HuH-7.5 (cell line): ENCODE measurements at places on chromosomes 7 and 10.

DNA sequence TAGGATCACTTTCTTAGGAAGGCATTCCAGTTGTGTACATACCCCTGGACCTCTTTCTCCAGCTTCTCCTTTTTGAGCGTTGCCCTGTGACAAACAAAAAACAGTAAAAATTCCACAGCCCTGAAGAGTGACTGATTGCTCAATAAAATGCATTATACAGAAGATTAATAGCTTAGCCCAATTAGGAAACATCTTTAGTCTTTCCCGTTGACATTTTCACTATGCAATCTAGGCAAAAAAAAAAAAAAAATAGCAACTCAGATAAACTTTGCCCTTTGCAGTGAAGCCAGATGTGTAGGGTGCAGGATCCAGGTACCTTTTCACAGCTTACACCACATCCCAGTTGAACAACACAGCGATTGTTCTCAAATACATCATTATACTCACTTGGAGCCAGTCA is 17.9 kb downstream of the COL28A1 start:
- DNase-seq = no peak

DNA sequence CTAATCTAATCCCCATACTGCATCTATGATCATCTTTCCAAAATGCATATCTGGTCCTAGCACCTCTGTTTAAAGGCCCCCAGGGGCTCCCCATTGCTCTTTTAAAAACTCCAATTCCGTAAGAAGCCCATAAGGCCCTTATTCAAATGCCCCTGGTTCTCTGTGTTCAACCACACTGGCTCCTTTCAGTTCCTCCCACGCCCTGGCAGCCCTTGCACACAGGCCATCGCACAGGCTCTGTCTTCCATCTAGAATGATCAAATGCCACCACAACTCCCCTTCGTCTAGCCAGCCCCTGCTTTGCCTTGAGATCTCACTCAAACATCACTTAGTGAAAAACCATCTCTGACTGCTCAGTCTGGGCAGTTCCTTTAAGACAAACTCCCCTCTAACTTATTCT is 112.9 kb upstream of the LYZL2 start:
- no peak for DNase-seq

DNA sequence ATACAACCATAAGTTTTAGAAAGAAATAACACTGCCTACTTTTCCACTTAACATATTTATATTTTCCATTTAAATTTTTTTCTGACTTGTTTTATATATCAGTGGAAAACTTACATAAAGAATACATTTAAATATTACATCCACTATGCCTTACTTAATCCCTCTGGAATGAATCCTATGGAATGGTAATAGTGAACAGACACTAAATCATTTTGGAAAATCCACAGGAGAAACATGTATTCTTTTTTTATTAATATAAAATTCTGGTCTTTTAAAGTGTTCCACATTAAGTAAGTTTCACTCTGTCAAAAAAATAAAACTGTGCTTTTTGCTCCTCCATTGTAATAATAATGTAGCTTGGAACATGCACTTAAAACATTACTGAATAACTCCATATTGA is 236.8 kb upstream of the LRRN3 start:
- DNase-seq = no peak

DNA sequence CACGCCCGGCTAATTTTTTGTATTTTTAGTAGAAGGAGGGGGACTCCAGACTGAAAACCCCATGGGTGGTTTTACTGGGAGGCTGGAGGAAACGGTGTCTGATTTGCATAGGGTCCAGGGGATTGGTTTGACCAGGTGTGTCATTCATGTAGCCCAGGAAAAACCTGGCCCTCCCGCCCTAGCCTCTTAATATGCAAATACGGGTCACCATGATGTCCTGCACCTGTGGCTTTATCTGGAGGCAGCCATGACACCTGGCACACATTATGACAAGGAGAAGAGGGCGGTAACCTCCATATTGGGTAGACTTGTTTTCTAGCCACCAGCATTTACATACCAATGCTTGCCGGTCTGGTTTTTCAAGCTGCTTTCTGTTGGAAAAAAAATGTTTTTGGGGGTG is 68.0 kb downstream of the TRIL start:
- DNase-seq = no peak

DNA sequence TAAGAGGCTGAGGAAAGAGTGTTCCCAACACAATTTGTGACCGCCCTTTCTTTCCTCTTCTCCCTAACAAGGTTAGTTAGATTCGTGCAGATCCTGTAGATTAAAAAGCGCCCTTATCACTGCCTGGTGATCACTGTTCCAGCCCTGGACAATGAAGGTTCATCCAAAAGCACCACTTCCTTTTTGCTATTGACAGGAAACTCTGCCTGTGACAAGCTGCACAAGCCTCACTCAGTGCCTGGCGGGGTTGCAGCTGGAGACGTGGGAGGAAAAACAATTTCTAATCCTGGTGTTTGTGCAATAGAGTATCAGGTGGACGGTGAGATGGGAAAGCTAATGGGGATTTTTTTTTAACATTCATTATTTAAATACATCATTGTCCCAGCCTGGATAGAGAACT is 105.9 kb upstream of the CAV2 start:
- no peak for DNase-seq

DNA sequence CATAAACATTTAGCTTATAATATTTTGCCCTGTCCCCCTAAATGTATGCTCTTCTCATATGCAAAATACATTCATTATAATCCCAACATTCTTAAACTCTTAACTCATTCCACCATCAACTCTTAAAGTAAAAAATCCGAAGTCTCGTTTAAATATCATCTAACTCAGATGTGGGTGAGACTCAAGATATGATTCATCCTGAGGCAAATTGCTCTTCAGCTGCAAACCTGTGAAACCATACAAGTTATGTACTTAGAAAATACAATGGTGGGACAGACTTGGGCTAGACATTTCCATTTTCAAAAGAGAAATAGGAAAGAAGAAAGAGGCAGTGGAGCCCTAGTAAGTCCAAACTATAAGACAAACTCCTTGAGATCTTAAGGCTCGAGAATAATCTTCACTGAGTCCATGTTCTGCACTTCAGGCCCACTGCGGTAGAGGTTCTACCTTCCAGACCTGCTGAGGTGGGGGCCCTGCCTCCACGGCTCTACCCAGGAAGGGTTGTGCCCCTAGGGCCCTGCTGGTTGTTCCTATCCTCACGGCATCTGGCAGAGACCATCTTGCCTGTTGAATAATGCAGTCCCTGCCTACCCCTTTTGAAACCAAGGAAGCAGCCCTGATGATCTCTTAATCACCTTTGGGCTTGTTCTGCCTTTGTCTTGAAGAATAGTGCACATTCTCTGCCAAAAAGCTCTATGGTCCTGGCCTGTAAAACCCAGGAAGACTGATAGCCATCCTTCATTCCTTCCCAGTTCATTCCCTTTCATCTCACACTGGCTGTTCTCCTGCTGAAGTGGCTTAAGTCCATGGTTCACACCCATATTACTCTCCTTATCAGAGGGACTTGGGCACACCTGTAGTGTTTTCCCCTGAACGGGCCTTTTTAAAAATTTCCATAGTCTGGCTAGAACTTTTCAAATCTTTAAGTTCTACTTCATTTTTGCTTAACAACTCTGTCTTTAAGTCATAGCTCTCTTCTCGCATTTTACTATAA is 37.3 kb downstream of the INPP5F start:
- DNase-seq = no peak

DNA sequence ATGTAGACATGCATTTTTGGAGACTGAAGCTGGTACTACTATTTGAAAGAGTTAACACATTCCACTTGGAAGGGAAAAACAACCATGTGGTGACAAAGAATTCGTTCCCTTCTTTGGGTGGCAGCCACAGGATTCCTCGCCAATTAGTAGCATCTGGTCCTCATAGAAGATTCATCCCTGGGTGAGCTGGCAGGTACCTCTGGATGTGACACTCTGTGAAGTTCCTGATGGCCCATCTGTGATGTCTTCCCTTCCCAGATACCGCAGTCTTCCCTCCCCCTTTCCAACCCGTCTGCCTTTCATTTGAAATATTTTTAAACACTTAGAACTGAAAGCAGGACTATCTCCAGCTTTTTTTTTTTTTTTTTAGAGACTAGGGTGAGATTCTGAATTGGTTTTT is 569.5 kb downstream of the TYW1 start:
- no peak for DNase-seq
